ENCODE measurements at places on chromosomes 1 and 21. TPM values are rescaled to one million over a fixed set of nuclear protein-coding genes. Genes with fewer than 3 reads are reported as not detected.

The CCDC27 gene
- total RNA-seq: not detected

The MIXL1 gene
- 0.10 TPM for total RNA-seq

The CLDN8 gene
- not detected for total RNA-seq

The OPN3 gene
- total RNA-seq: 23.3 TPM

The AMY1A gene
- total RNA-seq: not detected

The ADAMTS1 gene
- 20.7 TPM for total RNA-seq

The COPA gene
- 193 TPM for total RNA-seq

The PAQR7 gene
- total RNA-seq: 7.5 TPM

The LIPI gene
- total RNA-seq: not detected

The RBM34 gene
- total RNA-seq: 49.9 TPM

The CENPF gene
- total RNA-seq: 10.3 TPM

The PPP2R5A gene
- 49.5 TPM for total RNA-seq

The AMY2A gene
- total RNA-seq: not detected

The SLC35F3 gene
- 0.87 TPM for total RNA-seq

The REN gene
- total RNA-seq: 0.29 TPM

The OXCT2 gene
- 2.5 TPM for total RNA-seq

The NPR1 gene
- total RNA-seq: 4.2 TPM

The CGN gene
- total RNA-seq: 0.12 TPM

The RAB3B gene
- total RNA-seq: 11.4 TPM

Data from glomerular endothelial cell (primary cell).